ENCODE measurements at places on chromosomes 4 and X.

DNA sequence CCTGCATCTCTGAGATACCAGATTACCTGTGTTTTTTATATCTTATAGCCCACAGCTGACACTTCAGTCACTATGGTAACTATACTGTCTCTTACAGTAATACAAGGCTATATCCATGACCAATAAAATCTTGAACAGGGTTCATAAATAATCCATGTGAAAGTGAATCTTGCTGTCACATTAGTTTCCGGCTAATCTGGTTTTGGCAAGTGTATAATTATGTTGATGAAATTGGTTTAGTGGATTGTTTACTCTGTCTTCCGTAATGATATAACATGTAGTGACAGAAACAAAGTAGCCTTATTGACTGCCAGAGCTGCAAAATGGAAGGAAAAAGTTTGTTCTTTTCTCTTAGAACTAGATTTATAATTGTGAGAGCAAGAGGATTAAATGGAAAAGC, 686.6 kb upstream of the PABPC4L start:
- DNase-seq = no peak

- no peak for DNase-seq
Measured at GRCh38 chr4:26220696-26221095, 100.1 kb upstream of the RBPJ start.

DNA sequence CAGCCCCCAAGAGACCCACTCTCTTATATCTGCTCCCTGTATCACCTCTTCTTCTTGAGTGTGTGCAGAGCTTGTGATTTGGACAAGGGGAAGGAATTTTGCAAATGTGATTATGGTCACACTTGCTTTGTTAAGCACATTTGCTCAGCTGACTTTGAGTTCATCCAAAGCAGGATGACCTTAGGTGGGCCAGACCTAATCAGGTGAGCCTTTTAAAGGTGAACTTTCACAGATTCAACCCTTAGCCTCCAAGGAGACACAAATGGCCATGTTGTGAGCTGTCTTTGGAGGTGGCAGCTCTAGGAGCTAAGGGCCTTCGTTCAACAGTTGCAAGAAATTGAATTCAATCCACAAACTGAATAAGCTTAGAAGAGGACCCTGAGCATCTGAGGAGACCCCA, 147.8 kb downstream of the DEFB131A start:
- no peak for DNase-seq

GRCh38 chr4:81905971-81906370, 434.3 kb upstream of the RASGEF1B start:
- DNase-seq = no peak

- no peak for DNase-seq
Measured at GRCh38 chrX:136196691-136197155, 49.4 kb downstream of the FHL1 start.

DNA sequence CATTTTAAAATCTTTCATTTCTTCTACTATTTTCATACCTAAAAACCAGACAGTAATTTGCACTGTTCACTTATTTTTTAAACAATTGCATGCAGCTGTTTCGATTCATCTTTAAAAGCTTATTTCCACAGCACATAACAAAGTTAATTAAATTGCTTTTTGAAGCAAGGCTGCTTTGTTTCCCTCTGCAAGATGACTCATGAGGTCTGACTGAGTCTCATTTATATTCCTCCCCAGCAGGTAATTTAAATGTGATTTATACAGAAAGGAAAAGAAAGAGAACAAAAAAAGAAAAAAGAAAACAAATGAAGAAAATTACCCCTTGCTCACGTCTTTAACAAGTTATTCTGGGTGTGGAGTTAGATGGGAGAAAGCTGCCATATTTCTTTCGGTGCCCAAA, 22.8 kb downstream of the VMA21 start:
- DNase-seq = no peak

- DNase-seq = no peak
Measured at GRCh38 chr4:82890528-82890900, 439 bp downstream of the SEC31A start.

GRCh38 chrX:80246271-80246670, 174.0 kb upstream of the TENT5D start:
- DNase-seq = no peak

- DNase-seq = no peak
Measured at GRCh38 chrX:13432414-13433297, 112.8 kb upstream of the ATXN3L start.

GRCh38 chr4:115334736-115335411, 221.5 kb upstream of the NDST4 start:
- DNase-seq = no peak

GRCh38 chr4:28444886-28445496, 1584.3 kb downstream of the STIM2 start:
- DNase-seq = no peak

DNA sequence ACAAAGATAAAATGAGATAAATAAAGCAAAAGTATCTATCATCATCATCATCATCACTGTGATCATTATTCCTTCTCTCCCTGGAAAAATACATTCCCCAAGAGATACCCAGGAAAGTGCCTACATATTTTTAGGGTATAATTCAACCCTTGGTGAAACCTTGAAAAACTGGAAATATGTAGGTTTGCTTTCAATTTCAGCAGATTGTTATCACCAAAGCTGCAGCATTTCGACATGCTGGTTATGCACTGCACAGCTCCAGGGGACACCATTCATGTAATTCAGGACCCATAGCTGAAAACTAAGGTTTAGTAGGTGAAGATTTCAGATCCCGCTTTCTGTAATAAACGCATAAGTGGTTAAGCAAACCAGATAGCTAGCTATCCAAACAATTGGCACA, 28.4 kb upstream of the FBXW7 start:
- no peak for DNase-seq

DNA sequence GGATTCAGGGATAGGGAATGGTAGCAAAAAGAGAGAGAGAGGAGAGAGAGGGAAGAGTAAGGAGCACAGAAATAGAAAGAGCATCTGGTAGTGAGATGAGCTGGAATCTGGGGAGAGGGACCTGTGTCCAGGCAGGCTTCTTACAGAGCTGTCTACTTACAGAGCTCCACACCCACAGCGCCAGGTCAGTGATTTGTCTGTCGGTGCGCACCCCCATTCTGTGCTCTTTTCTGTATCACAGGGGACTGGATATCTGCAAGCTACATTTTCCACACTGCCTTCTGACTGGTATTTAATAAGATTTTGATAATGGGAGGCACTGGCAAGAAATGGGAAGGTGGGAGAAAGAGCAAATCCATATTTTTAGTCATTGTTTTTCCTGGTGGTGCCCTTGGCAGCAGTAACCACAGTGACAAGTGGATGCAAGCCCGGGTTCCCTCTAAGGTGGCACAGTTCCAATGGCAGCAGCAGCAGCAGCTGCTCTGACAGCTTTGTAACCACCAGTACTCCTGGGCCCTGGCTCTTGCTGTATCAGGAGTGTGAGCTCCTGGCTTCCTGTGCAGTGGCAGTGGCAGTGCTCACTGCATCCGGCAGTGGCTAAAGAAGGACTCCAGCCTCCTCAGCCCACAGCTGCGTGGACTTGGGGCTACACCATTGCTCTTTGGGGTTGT, 300.5 kb downstream of the TRIML1 start:
- DNase-seq = no peak

DNA sequence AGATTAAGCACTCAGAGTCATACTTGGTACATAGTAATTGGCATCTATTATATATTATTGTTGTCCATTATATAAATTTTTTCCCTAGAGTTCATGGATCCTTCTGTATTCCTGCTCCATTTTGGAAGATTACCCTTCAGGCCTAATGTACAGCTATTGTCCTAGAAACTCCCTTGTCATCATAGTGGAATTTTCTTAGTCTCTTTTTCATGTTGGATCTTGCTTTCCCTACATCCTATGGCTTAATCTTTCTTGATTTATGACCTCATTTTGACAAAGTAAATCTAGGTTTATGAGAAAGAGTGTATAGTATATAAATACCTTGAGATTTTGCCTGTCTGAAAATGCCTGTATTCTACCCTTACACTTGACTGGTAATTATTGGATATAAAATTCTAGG, 22.1 kb downstream of the ARMCX4 start:
- no peak for DNase-seq

- DNase-seq = no peak
Measured at GRCh38 chr4:101801958-101802357, 11.4 kb downstream of the BANK1 start.

DNA sequence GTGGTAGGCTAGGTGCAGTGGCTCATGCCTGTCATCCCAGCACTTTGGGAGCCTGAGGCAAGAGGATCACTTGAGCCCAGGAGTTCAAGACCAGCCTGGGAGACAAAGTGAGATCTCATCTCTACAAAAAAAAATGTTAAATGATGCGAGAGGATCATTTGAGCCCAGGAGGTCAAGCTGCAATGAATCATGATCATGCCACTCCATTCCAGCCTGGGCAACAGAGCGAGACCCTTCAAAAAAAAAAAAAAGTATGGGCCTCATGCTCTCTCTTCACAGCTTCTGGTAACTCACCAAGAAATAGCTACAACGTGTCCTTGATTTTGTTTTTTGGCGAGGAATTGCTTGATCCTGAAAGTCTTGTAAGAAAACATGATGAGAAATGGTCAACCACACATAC, 1.3 kb downstream of the ACE2 start:
- no peak for DNase-seq

- DNase-seq = no peak
Measured at GRCh38 chr4:159374749-159375530, 272.1 kb downstream of the RAPGEF2 start.

DNA sequence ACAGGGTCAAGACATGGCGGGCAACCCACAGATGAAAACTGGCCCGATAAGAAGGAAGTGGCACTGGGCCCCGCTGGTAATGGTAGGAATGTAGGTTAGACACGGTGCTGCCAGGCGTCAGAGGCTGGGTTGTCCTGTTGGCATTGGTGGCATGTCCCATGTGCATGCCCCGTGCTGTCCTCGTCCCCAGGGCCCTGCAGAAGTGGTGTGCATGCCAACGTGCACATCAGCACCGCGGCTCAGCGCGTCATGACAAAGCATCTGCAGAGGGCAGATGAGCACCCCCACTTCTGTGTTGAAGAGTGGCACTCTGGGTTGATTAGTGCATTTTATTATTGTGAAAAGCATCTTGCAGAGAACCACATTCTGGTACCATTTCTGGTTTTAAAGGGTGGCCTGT, 35.6 kb downstream of the NELFA start:
- no peak for DNase-seq

DNA sequence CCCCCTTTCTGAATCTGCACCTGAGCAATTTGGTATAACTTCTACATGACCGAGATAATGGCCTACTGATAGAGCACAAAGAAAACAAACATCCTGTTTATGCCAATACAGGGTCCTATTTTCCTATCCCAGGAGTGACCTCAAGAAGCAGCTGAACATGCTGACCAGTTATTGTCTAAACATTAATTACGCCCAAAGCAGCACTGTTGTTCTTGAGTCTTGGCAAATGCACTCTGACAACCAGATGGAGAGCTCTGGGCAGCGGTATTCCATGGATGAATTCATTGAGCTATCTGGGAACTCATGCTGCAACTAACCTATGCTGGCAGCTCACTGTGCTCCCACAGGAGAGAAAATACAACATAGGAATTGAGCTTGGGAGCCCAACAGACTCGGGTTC, 52.6 kb downstream of the PCYT1B start:
- no peak for DNase-seq

DNA sequence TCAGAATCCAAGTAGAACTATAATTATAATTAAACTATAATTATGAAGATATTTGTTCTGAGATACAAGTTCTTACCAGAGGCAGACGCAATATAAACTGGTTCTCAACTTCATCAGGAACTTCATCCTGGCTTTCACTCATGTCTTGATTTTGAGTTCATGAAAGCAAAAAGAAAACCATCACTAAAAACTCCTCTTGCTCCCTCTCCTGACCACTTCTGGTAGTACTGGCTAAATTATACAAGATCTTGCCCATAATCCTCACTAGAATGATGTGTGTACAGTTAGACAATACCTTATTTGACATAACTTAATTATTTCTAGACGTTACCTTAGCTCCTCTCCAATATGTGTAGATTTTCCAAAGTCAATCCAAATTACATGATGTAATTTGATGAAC, 3.7 kb downstream of the TAF7L start:
- DNase-seq = no peak

DNA sequence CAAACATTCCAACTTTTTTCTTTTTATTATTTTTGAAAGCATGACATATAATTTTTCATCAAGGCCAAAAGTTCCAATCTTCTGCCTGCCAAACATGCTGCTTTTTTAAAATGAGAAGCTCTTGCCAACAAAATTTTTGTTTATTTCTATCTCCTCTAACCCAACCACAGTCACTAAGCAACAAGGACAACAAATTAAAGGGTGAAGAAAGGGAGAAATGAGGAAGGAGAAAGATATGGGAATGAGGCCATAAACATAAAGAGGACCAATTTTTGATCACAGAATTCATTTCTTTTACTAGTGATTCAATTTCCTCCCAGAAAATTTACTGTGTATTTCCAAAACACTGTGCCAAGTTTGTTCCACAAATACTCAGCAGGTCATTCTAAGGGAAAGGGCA, 537.0 kb upstream of the DIAPH2 start:
- no peak for DNase-seq

GRCh38 chr4:86181585-86181984, 178.3 kb downstream of the MAPK10 start:
- DNase-seq = no peak

DNA sequence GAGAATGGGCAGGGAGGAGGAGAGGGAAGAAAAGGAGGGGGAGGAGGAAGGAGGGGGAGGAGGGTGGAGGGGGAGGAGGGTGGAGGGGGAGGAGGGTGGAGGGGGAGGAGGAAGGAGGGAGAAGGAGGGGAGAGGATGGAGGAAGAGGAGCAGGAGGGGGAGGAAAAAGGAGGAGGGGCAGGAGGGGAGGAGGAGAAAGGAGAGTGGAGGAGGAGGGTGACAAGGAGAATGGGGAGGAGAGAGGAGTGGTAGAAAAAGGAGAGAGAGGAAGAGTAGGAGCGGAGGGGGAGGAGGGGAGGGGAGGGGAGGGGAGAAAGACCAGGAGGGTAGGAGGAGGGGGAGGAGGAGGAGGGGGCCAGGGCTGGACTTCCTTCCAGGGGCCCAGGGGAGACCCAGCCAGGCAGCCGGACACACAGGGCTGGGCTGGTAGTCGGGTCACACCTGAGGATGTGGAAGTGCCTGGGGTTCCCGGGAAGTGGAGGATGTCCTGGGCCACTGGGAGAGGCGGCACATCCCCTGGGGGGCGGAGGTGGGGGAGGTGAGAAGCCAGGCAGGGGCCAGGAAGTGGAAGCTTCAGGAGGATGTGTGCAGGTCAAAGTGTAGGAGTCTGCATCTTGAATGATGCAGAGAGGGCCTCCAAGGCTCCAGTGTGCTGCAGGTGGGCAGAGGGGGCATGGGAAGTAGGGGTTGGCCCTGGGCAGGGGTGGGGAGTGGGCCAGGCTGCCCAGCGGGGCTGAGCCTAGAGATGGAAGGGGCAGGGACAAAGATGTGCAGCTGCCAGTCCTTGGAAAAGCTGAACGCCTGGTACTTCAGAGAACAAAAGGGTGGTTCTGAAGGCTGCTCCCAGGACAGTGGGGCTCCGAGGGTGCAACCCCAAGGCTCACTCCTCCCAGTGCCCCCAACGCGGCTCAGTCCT, 18.8 kb downstream of the IL3RA start:
- no peak for DNase-seq

GRCh38 chr4:179738822-179739221, 2296.6 kb upstream of the AGA start:
- no peak for DNase-seq
